ENCODE measurements at places on chromosomes 3 and 15. TPM values are rescaled to one million over a fixed set of nuclear protein-coding genes. Genes with fewer than 3 reads are reported as not detected.

GRCh38 chr3:175093748-175094147 lies 234.6 kb downstream of the NAALADL2 start:
- no peak for DNase-seq

DNA sequence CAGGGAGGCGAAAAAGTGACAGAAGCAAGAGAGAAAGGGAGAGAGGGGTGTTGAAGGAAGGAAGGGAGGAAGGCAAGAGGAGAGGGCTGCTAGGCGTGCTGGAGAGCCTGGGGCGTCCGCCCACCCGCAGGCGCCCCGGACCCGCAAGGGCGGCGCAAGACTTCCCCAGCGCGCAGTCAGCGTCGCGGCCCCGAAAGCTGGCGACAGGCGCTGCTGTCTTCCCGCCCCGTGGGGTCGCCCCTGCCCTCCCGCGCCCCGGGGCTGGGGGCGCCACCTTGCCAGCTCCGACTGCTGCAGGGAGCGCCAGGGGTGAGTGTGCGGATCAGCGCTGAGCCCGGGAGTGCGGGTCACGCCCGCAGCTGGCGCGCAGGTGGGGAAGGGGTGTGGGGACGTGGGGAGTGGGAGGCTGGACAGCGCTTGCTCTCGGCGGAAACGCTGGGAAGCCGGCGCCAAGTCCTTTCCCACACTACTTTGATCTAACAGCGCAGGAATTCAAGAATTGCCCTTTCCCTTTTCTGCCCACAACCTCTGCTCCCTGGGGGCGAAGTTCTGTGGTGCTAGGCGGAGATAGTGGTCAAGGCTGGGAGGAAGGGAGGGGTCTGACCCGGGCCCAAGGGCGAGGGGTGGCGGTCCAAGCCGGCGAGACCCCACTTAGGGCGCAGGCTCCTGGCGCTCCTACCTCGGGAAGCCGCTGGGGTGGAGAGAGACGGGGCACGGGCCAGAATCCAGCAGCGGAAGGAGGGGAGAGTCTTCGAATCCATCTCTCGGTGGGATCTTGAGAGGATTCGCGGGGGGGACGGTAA lies 266.1 kb downstream of the CGGBP1 start:
- DNase-seq = no peak

GRCh38 chr3:188439080-188439479 lies 285.1 kb downstream of the LPP start:
- no peak for DNase-seq

GRCh38 chr15:99143655-99144610 lies 39.1 kb downstream of the SYNM start:
- peak; percentile 93 for DNase-seq

GRCh38 chr3:127608362-127608718 lies 10.1 kb downstream of the MCM2 start:
- DNase-seq = peak; percentile 70

Gene GHSR
- not detected for total RNA-seq
